ENCODE measurements at places on chromosomes 5 and 9. TPM values are rescaled to one million over a fixed set of nuclear protein-coding genes. Genes with fewer than 3 reads are reported as not detected.

The SLC25A51 gene
- total RNA-seq = 16.8 TPM

The PRRT1B gene
- 1.1 TPM for total RNA-seq

The NCS1 gene
- 47.6 TPM for total RNA-seq

The PCDHGA6 gene
- total RNA-seq = 1.3 TPM

The NPR3 gene
- not detected for total RNA-seq

The SPATA24 gene
- 9.4 TPM for total RNA-seq

The PCDHGB4 gene
- total RNA-seq = 9.1 TPM

The PCSK1 gene
- 3.2 TPM for total RNA-seq

The AUH gene
- 21.9 TPM for total RNA-seq

The MEGF10 gene
- 43.2 TPM for total RNA-seq

The RUSC2 gene
- 7.9 TPM for total RNA-seq

The OR1J2 gene
- not detected for total RNA-seq

The SHISAL2B gene
- total RNA-seq = 8.6 TPM

The GALNT10 gene
- 15.5 TPM for total RNA-seq

The ACTL7B gene
- total RNA-seq = not detected

The ZNF169 gene
- 7.0 TPM for total RNA-seq

The TEX48 gene
- not detected for total RNA-seq

The NREP gene
- total RNA-seq = 271 TPM

The PPP3R2 gene
- total RNA-seq = not detected

The NMUR2 gene
- not detected for total RNA-seq

The NPM1 gene
- total RNA-seq = 4,042 TPM

The ORM2 gene
- total RNA-seq = 0.90 TPM

The HRH2 gene
- 9.3 TPM for total RNA-seq

The MUSK gene
- total RNA-seq = not detected

The SLIT3 gene
- total RNA-seq = 0.86 TPM

The PCDHGB3 gene
- 1.3 TPM for total RNA-seq

The PDLIM4 gene
- 8.3 TPM for total RNA-seq

The SLC36A2 gene
- not detected for total RNA-seq

The UBE2QL1 gene
- total RNA-seq = 0.43 TPM

The IFNE gene
- not detected for total RNA-seq

The FST gene
- 16.6 TPM for total RNA-seq

The ITK gene
- not detected for total RNA-seq

The IL33 gene
- total RNA-seq = not detected

The SLCO6A1 gene
- total RNA-seq = 0.54 TPM

The BICD2 gene
- 22.8 TPM for total RNA-seq

The DBH gene
- 0.29 TPM for total RNA-seq

The PSAT1 gene
- total RNA-seq = 317 TPM

The SCAMP1 gene
- total RNA-seq = 55.9 TPM

The SLC22A4 gene
- 0.60 TPM for total RNA-seq

The LHX6 gene
- 1.2 TPM for total RNA-seq

The PCDHB2 gene
- total RNA-seq = 28.8 TPM

The PTPA gene
- total RNA-seq = 145 TPM

The PCDHB11 gene
- total RNA-seq = 1.4 TPM

The HMGCS1 gene
- total RNA-seq = 230 TPM

The UBE2B gene
- total RNA-seq = 40.3 TPM

The DMRT2 gene
- 0.93 TPM for total RNA-seq

The PDE6A gene
- not detected for total RNA-seq

The GABRA1 gene
- 17.3 TPM for total RNA-seq

The CMYA5 gene
- total RNA-seq = 0.65 TPM

The CNTNAP3B gene
- total RNA-seq = 2.9 TPM

The FSTL4 gene
- 6.1 TPM for total RNA-seq

The LCN10 gene
- total RNA-seq = 2.8 TPM

The PRSS3 gene
- total RNA-seq = not detected

The FOXD4 gene
- not detected for total RNA-seq

The NUTM2F gene
- total RNA-seq = not detected

The C7 gene
- total RNA-seq = not detected

The SPOCK1 gene
- total RNA-seq = 14.0 TPM

The FBP2 gene
- not detected for total RNA-seq

The SEC24A gene
- 31.0 TPM for total RNA-seq
